EL (cell line): ENCODE measurements at places on chromosomes 6 and 20.

GRCh38 chr6:139882977-139883728, 508.7 kb upstream of the CITED2 start:
- peak; percentile 53 for DNase-seq

GRCh38 chr6:36576578-36576977, 17.6 kb upstream of the SRSF3 start:
- no peak for DNase-seq

DNA sequence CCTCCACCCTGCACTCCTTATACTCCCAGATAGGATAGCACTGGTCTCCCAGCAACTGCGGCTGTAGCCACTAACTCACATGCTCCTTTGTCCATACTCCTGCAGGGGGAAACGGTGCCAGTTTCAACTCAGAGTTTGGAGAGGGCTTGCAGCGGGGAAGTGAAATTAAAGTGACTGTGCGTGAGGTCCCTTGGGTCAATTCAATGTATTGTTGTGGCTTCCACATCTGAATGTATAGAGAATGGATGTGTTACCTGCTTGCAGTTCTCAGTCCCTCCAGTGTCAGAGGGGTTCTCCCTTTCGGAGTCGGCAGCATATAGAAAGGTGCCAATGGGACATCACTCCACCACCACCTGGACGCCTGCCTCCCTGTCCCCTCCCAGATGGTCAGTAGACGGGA, 93.6 kb upstream of the CNKSR3 start:
- no peak for DNase-seq

GRCh38 chr6:147046141-147046877, 157.9 kb upstream of the STXBP5 start:
- DNase-seq: no peak
